ENCODE measurements at places on chromosomes 7 and 10. TPM values are rescaled to one million over a fixed set of nuclear protein-coding genes. Genes with fewer than 3 reads are reported as not detected.

The BMI1 gene
- 62.3 TPM for total RNA-seq

The TRIM50 gene
- not detected for total RNA-seq

The ITGB8 gene
- total RNA-seq, result 0.75 TPM

The ANKRD61 gene
- total RNA-seq, result not detected

GRCh38 chr10:74816824-74817498 lies 9.4 kb upstream of the KAT6B start:
- H3K4me1 ChIP-seq, result peaks cover 5% of the 10 kb centered on the region
- no peak overlapping the region for H3K27ac ChIP-seq
- H3K27me3 ChIP-seq, result no peaks in the 10 kb centered on the region
- DNase-seq, result no peak
- H3K4me3 ChIP-seq, result no peak overlapping the region

- H3K4me1 ChIP-seq, result peaks cover 4% of the 10 kb centered on the region
- H3K4me3 ChIP-seq, result peak overlapping the region; percentile 79
- no peaks in the 10 kb centered on the region for H3K27me3 ChIP-seq
- H3K36me3 ChIP-seq, result no peaks in the 10 kb centered on the region
- peak; percentile 14 for DNase-seq
Observed at GRCh38 chr10:132515811-132516726, 21.5 kb upstream of the INPP5A start.

- peaks cover 4% of the 10 kb centered on the region for H3K36me3 ChIP-seq
- H3K27me3 ChIP-seq, result no peaks in the 10 kb centered on the region
Observed at GRCh38 chr10:74542077-74542476, 284.3 kb upstream of the KAT6B start.

DNA sequence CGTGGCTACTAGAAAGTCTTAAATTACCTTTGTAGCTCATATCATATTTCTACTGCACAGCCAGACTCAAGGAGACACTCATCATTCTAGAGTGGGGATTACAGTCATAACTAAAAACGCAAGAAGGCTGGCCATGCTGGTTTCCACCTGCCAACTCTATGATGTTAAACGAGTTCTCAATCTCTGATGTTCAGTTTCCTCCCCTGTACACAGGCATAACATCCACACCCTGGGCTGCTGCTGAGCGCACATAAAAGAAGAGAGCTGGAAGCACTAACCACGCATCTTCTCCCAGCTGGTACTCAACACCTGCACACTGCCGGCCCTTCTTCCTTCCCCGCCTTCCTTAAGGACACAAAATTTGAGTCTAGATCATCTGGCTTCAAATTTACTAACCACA lies 60.5 kb downstream of the SORBS1 start:
- peaks cover 14% of the 10 kb centered on the region for H3K27me3 ChIP-seq
- no peak for DNase-seq
- no peak overlapping the region for H3K27ac ChIP-seq
- H3K36me3 ChIP-seq, result no peaks in the 10 kb centered on the region
- no peak overlapping the region for H3K4me3 ChIP-seq

- peaks cover 2% of the 10 kb centered on the region for H3K36me3 ChIP-seq
- no peaks in the 10 kb centered on the region for H3K4me1 ChIP-seq
- no peak overlapping the region for H3K4me3 ChIP-seq
- H3K27me3 ChIP-seq, result peaks cover 7% of the 10 kb centered on the region
- no peak for DNase-seq
Observed at GRCh38 chr7:29309041-29309854, 114.7 kb downstream of the CHN2 start.

DNA sequence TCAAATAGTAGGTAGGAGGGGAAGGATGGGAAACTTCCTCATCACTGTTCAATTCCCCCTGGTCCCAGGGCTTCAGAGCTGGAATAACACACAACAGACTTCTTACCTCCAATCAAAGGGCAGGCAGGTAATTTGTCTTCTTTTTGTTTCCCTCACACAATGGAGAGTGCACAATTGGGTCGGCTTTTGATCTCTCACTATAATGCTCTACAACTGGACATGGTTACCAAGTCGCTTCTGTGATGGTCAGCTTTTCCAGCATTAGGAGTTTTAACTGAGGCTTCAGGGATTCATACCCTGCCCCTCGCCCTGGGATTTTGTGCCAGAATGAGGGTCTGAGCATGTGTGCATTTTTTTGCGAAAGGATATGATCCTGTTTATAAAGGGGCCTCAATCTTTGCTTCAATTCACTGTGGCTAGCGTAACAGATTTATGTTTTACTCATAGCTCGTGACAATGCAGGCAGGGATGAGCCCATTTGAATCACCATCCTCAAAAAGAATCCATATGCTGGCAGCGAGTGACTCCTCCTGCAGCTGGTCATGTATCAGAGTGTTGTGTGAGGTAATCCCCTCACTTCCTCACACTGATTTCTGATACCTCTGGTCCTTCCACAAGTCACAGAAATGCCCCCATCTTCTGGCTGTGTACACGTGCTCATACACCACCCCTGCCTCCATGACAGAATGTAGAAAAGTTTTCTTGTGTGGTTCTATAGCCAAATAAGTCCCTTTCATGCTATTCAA lies 189.6 kb downstream of the CTTNBP2 start:
- H3K4me1 ChIP-seq, result no peaks in the 10 kb centered on the region
- no peak overlapping the region for H3K4me3 ChIP-seq
- no peaks in the 10 kb centered on the region for H3K27me3 ChIP-seq
- DNase-seq, result no peak
- H3K27ac ChIP-seq, result no peak overlapping the region

DNA sequence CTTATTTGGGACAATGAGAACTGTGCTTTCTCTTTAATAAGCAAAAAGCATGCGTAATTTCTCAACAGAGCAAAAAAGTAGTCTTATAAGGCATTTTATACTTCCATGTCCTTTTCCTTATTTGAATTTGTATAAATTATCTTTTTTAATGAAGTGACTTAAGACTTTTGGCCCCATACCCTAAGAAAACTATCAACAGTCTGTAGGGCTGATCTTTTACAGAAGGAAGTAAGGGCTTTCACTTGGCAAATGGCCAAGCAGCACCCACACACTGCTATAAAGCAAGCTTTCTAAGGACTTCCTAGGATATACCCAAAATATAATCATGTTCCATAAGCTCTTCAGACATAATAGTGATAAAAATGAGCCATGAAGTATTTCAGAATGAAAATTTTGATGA lies 3.4 kb downstream of the CRPPA start:
- no peaks in the 10 kb centered on the region for H3K27me3 ChIP-seq
- H3K36me3 ChIP-seq, result no peaks in the 10 kb centered on the region
- DNase-seq, result no peak
- no peak overlapping the region for H3K27ac ChIP-seq

- no peak for DNase-seq
- no peaks in the 10 kb centered on the region for H3K27me3 ChIP-seq
- no peak overlapping the region for H3K27ac ChIP-seq
- H3K4me1 ChIP-seq, result no peaks in the 10 kb centered on the region
- no peaks in the 10 kb centered on the region for H3K36me3 ChIP-seq
Observed at GRCh38 chr7:11727864-11728263, 104.1 kb downstream of the THSD7A start.

- H3K36me3 ChIP-seq, result peaks cover 9% of the 10 kb centered on the region
- no peak for DNase-seq
- H3K27ac ChIP-seq, result no peak overlapping the region
Observed at GRCh38 chr7:36591636-36592035, 132.7 kb downstream of the AOAH start.

DNA sequence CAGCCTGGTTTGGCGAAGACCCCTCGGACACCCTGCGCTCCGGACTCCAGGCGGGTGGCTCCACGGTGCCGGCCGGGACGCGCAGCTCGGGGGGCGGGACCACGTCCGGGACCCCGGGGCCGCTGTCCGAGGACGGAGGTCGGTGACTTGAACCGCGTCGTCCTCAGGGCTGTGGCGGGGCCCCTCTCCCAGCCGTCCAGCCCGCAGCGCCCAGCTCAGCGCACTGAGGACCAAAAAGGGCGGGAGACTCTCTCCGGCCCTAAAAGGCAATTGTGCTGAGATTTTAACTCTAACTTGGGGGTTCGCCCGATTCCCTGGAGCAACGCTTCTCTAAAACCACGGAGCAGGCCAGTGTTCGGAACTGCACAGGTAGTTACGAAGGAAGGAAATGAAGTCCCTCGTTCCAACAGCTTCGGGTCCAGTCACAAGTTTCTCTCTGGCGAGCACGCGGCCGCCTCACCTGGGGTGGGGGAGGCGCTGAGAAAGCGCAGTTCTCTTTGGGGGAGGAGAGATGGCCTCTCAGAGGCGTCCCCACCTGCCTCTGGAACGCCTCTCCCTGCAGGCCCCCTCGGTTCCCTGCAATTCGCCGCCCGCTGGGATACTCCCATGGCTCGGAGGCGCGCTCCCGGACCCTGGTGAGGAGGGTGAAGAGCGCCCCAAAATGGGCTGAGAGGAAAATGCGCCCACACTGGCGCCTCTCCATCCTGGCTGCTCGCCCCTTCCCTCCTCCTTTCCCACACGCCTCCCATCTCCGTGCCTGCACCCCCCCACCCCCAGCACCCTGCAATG lies 352.7 kb downstream of the DNAJB6 start:
- no peak overlapping the region for H3K27ac ChIP-seq
- peaks cover 36% of the 10 kb centered on the region for H3K27me3 ChIP-seq
- no peak overlapping the region for H3K4me3 ChIP-seq
- H3K36me3 ChIP-seq, result no peaks in the 10 kb centered on the region
- DNase-seq, result no peak

DNA sequence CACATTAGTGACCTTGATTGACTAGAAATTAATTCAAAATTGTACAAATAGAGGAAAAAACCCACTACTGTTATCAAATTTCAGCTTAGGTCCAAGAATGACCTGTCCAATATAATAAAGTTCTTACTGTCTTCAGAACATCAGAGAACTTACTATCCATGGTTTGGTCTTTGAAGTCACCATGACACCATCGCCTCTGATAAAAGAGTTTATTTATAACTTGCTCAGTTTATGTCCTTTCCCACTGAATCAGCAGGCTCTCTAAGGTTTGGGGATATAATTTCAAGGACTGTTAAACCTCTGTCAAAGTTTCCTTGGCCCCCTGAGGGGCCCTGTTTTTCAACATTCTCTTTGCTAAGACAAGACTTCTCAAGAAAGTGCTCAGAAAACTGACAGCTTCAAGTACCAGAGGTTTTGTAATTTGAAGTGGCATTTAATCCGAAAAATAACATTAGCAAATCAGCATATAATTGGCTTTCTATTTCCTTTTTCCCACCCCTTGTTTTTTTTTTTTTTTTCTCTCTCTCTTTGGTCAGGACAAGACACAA lies 191.7 kb upstream of the FERD3L start:
- H3K27ac ChIP-seq, result no peak overlapping the region
- H3K27me3 ChIP-seq, result no peaks in the 10 kb centered on the region
- H3K4me3 ChIP-seq, result no peak overlapping the region
- H3K4me1 ChIP-seq, result no peaks in the 10 kb centered on the region
- DNase-seq, result no peak
- H3K36me3 ChIP-seq, result no peaks in the 10 kb centered on the region

- DNase-seq, result no peak
- H3K27me3 ChIP-seq, result no peaks in the 10 kb centered on the region
- H3K36me3 ChIP-seq, result peaks cover 37% of the 10 kb centered on the region
- H3K4me1 ChIP-seq, result peaks cover 62% of the 10 kb centered on the region
- peak overlapping the region; percentile 72 for H3K4me3 ChIP-seq
Observed at GRCh38 chr10:74977913-74978847, 133.3 kb upstream of the SAMD8 start.

GRCh38 chr10:57692255-57692980 lies 575.3 kb downstream of the IPMK start:
- H3K27me3 ChIP-seq, result no peaks in the 10 kb centered on the region
- DNase-seq, result no peak
- H3K36me3 ChIP-seq, result no peaks in the 10 kb centered on the region
- no peaks in the 10 kb centered on the region for H3K4me1 ChIP-seq

DNA sequence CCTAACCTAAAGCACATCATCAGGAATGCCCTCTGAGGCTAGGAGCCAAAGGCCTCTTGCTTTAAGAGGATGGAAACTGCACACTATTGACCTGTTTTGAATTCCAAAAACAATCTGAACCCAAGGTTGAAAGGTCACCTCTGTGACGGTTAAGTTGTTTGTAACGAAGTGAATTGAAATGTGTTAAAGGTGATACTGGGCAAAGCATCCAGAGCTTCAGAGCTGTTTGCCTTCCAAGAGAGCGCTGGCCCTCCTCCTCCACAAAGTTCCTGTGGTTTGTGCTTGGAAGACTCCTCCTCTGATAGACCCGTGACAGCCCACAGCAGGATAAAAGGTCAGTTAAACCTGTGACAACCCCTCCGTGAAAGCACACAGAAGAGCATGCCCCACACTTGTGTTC lies 133.7 kb upstream of the CTTNBP2 start:
- H3K4me3 ChIP-seq, result no peak overlapping the region
- H3K27ac ChIP-seq, result no peak overlapping the region
- no peaks in the 10 kb centered on the region for H3K36me3 ChIP-seq
- no peaks in the 10 kb centered on the region for H3K4me1 ChIP-seq
- peaks cover 2% of the 10 kb centered on the region for H3K27me3 ChIP-seq

- no peaks in the 10 kb centered on the region for H3K27me3 ChIP-seq
- H3K27ac ChIP-seq, result no peak overlapping the region
- no peaks in the 10 kb centered on the region for H3K36me3 ChIP-seq
Observed at GRCh38 chr10:87643920-87644319, 15.8 kb upstream of the PAPSS2 start.

DNA sequence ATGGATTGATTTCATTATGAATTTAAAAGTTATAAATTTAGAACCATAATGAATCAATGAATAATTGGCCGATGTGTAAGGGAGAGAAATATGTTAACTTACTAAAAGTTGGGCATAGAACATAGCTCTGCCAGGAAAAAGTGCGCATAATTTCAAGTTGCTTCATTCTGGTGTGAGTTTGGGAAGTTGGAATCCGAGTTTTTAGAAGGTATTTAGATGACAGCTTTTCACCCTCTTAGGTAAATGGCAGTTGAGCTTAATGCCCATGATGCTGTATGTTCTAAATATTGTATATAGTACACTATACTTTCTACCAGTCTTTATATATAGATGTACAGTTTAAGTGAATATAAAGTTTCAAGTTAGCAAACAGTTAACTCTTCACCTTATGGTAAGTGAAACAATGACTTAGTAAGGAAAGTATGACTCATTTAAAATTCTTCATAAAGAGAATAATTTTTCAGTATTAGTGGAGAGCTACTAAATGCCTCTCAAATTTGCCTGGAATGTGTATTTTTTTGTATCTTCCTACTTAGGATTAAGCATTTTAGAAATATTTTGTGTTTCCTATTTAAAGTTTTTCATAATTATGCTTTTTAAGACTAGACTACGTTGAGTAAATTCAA lies 1.6 kb downstream of the C1GALT1 start:
- peak overlapping the region; percentile 99 for H3K4me3 ChIP-seq
- H3K36me3 ChIP-seq, result peaks cover 21% of the 10 kb centered on the region
- no peak for DNase-seq
- H3K27me3 ChIP-seq, result no peaks in the 10 kb centered on the region

DNA sequence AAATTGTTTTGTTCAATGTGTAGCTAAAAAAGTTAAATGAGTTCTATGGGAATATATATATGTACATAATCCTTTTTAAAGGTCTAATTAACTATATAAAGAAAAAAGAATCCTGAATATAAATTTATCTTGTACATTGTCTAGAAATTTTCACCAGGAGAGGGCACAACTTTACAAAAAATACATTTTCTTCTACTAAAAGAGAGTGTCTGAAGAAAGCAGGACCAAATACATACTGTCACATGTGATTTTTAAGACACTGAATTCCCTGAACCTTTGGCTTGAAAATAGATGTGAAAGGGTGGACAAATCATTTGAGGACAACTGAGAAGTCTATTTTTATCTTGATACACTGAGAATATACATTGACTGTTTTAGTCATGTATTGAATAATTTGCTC lies 204.3 kb downstream of the DGKB start:
- H3K27me3 ChIP-seq, result no peaks in the 10 kb centered on the region
- no peaks in the 10 kb centered on the region for H3K4me1 ChIP-seq
- no peak overlapping the region for H3K27ac ChIP-seq

Data from activated B cell treated with CpG ODN at 0.5 μM for 24 hours (primary cell).